ENCODE measurements at places on chromosomes 5 and 9. TPM values are rescaled to one million over a fixed set of nuclear protein-coding genes. Genes with fewer than 3 reads are reported as not detected.

- DNase-seq: no peak
Observed at GRCh38 chr9:77957652-77958051, 74.0 kb downstream of the GNAQ start.

GRCh38 chr9:10260501-10260900, 352.3 kb downstream of the PTPRD start:
- DNase-seq: no peak

The BNC2 gene
- total RNA-seq: 19.0 TPM

- DNase-seq: no peak
Observed at GRCh38 chr9:80707120-80707519, 982.2 kb downstream of the TLE1 start.

DNA sequence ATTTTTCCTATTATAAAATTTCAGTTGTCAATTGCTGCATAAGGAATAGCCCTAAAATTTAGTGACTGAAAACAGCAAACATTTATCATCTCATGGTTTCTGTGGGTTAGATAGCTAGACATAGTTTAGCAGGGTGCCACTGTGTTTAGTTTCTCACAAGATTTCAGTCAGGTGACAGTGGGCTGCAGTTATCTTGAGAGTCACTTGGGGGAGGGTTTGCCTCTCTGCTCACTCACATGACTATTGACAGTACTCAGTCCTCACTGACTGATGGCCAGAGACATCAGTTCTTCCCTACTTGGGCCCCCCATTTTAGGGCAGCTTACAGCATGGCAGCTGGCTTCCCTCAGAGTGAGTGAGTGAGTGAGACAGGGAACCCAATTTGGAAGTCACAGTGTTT, 42.0 kb downstream of the PBX3 start:
- DNase-seq: no peak

- DNase-seq: no peak
Observed at GRCh38 chr5:27144456-27144855, 106.1 kb upstream of the CDH9 start.

GRCh38 chr5:80125962-80126480, 90.9 kb downstream of the THBS4 start:
- no peak for DNase-seq

The LEAP2 gene
- 0.76 TPM for total RNA-seq

The AK8 gene
- total RNA-seq: 1.5 TPM

- DNase-seq: no peak
Observed at GRCh38 chr5:169656125-169656901, 19.2 kb downstream of the DOCK2 start.

- DNase-seq: no peak
Observed at GRCh38 chr5:102231693-102232619, 64.1 kb downstream of the SLCO4C1 start.

GRCh38 chr5:115599502-115599901, 2.8 kb downstream of the TICAM2 start:
- no peak for DNase-seq
